NCI-H82 (cell line): ENCODE measurements at places on chromosomes 12 and 14.
A peak's percentile ranks its signal among the peaks of the same experiment; 100 is the strongest.

DNA sequence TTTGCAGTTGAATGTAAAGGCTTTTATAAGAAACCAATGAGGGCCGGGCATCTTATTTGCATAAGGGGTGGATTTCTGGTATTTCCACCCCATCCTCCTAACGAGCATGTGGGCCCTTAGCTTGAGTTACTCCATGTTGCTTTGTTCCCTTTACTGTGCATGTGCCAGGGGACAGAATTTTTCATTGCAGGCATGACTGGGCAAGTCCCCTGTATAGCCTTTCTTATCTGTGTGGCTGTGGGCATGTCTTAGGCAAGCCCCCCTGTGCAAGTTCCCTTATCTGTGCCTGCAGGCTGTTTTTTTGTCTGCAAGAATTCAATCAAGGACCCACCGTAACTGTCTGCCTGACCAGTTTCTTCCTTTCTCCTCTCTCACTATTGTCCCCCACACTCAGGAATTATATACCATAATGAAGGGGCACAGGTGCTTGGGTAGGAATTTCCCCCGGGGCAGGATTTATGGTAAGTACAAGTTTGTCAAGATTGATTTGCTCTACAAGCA lies 152.2 kb upstream of the CNOT2 start:
- no peak for DNase-seq

DNA sequence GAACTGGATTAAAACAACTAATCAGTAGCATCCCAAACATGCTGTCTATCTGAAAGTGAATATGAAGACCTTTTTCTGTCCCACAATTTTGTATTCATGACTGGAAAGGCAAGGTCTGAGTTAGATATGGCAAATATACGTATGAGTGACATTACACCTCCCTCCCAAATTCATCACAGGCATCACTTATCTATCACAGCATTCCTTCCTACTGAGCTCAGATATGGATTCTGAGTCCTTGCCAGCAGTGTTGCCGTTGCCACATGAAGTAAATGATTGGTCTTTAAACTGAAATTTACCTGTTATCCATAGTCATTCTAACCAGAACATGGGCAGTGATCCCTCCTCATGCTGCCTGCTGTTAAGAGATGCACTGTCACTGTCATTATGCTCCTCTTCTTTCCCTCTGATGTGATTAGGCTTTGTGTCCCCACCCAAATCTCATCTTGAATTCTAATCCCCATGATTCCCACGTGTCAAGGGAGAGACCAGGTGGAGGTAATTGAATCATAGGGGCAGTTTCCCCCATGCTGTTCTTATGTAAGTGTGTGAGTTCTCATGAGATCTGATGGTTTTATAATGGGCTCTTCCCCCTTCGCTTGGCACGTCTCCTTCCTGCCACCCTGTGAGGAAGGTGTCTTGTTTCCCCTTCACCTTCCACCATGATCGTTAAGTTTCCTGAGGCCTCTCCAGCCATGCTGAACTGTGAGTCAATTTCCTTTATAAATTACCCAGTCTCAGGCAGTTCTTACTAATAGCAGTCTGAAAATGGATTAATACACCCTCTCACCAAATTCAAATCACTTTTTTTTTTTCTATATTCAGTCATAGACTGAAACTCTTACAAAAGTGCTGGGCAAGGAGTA lies 288.4 kb downstream of the NUAK1 start:
- peak; percentile 79 for DNase-seq

DNA sequence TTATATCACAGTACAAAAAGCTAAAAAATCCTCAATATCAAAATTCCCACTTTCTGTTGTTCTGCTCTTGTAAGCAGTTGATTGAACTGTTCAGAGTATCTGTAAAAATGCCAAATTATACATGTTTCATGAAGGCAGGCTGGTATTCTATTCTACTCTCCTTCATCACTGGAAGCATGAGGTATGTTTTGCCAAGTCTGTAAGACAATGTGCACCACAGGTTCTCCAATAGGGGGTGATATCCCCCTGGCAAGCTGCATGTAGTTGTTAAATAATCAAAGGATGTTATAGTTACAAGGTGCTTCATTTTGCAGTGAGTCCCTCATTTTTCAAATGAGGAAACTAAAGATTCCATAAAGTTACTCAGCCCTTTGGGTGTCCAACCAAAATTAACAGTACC lies 15.1 kb upstream of the NEK9 start:
- DNase-seq = peak; percentile 22

DNA sequence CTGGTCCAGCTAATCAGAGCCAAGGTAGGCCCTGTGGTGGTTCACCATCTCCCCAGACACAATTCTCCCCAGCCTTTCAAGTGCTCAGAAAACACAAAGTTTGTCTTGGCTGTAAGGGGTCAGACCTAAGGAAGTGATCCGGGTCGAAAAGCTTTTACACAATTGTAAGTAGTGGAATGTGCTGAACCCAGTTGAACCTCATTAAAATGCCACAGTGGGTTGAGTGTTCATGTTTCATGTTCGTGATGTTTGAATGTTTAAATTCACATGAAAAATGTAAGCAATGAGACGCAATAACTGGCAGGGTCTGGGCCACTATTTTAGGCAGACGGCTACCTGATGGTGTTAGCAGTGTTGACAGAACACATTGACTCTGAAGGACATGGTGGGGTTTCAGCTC lies 60.9 kb upstream of the JDP2 start:
- no peak for DNase-seq

DNA sequence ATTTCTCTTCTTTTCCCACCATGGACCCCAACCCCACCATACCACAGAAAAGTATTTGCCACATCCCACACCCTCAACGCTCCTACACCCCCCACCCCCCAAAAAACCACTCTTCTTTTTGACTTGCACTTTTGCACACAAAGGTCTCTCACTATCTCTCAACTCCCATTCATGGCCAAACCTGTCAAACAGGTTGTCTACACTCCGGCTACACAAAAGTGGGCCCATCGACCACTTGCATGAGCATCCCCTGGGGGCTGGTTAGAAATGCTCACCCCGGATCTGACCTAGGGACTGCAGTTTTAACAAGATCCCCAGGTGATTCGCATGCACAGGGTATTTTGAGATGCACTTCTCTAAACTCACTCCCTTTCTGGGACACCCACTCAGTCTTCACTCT lies 248.2 kb downstream of the DPF3 start:
- DNase-seq = no peak

DNA sequence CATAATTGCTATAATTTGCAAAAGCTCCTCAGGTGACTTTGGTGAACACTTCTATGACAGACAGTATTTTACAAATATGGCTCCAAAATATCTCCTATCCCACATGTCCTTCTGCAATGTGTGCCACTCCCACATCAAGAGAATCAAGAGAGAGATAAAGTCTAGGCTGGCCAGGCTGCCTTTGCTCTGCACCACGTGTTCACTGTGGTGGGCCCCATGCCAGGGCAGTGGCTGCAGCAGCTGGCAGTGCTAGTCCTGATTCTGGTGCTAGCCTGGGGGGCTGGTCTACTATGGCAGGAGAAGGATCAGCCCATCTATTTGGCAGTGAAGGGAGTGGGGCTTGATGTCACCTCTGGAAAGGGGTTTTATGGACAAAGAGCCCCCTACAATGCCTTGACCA lies 86.3 kb downstream of the DRAM1 start:
- DNase-seq = no peak

- no peak for DNase-seq
Observed at GRCh38 chr12:2895051-2895451, 4.4 kb downstream of the TULP3 start.

GRCh38 chr12:100151769-100152168 lies 9.1 kb upstream of the BLTP3B start:
- DNase-seq = no peak

- DNase-seq = no peak
Observed at GRCh38 chr12:50988051-50988450, 35.7 kb downstream of the HIGD1C start.

GRCh38 chr12:21907948-21908837 lies 33.0 kb downstream of the ABCC9 start:
- no peak for DNase-seq

DNA sequence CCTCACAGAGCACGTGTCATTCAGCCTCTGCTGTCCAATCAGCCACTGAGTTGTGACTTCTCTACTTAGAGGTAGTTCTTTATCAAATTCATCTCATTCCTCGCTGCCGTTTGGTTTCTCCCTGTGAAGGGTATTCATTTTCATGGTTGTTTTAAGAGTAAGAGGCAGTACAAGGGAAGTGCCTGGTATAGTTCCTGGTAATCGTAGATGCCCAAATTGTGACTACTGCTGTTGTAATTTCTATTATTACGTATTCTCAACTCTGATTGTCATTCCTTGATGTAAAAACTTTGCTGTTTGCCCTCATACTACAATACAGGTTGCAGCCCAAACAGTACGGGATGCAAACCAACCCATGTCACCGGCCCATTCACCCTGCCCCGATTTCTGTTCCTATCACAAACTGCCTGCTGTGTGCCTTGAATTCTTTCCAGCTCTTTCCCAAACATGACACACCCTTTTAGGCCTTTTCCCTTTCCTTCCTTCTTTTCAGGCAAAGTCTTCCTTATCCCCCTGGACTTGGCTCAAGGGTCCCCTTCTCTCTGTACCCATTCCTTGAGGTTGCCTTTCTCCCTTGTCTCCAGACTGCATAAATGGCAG lies 93.0 kb downstream of the SLC25A47 start:
- DNase-seq = no peak

GRCh38 chr14:35051796-35052195 lies 5.7 kb downstream of the FAM177A1 start:
- DNase-seq = no peak

GRCh38 chr12:124094733-124095132 lies 121.7 kb downstream of the ZNF664 start:
- DNase-seq = no peak

- DNase-seq = no peak
Observed at GRCh38 chr12:70482764-70483163, 116.7 kb downstream of the KCNMB4 start.

DNA sequence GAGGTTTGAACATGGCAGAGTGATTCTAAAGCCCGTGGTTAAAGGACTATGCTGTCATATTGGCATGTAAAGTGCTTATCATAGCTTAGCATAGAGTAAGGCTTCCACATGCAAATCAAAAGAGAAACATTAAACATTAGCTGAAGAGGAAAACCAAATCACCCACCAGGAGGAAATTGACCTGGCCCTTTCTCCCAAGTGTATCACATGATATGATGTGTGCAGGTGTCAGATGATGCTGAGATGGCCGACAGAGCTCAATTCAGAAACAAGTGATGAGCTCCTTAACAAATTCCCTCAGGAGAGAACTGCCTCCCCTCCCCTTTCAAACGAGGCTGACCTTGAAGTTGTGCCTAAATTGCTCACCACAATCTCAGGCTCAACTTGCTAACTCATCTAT lies 217.1 kb upstream of the BTG1 start:
- DNase-seq = no peak

- DNase-seq = peak; percentile 24
Observed at GRCh38 chr12:76030341-76031080, 1.1 kb downstream of the PHLDA1 start.

- no peak for DNase-seq
Observed at GRCh38 chr12:92905258-92905810, 23.8 kb downstream of the EEA1 start.

DNA sequence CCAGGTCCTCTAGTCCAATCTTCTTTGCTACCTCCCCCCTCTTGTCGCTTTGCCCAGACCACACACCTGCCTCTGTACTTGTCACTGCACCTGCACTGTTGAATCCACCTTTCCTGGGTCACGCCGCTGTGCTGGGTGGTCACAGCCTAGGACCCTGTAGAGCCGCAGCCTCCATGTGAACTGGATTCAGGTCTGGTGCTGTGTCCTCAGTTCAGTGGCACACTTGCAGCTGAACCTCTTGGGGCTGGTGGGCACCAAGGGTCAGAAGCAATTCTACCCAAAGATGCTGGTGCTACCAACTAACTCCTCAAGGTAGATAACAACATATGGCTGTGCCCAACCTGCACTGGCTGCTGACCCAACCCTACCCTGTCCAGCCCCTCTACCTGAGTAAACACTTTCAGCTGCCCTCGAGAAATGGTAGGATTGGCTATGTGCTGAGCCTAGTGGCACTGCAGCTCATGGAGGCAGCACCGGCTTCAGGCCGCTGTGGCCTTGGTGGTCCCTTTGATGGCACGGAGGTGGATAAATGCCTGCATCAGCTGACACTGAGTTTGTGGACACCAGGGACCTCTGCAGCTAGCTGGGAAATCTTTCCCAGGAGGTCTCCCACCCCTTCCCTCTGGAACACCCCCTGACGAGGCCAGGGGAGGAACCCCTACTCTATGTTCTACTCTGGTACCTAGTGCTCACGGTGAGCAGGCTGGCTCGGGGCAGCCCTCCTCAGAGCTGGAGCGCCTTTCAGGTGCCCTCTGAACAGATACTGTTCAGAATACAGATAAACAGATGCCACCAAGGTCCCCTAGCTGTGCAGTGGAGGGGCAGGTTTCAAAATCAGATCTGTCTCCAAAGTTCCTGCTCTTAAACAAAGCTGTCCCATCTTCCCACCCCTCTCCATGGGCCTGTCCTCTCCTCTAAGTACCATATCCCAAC lies 14.3 kb downstream of the AGAP2 start:
- no peak for DNase-seq

- peak; percentile 79 for DNase-seq
Observed at GRCh38 chr12:13179211-13180074, 17.1 kb upstream of the EMP1 start.

- DNase-seq = no peak
Observed at GRCh38 chr12:113322343-113322742, 12.6 kb downstream of the SLC8B1 start.

DNA sequence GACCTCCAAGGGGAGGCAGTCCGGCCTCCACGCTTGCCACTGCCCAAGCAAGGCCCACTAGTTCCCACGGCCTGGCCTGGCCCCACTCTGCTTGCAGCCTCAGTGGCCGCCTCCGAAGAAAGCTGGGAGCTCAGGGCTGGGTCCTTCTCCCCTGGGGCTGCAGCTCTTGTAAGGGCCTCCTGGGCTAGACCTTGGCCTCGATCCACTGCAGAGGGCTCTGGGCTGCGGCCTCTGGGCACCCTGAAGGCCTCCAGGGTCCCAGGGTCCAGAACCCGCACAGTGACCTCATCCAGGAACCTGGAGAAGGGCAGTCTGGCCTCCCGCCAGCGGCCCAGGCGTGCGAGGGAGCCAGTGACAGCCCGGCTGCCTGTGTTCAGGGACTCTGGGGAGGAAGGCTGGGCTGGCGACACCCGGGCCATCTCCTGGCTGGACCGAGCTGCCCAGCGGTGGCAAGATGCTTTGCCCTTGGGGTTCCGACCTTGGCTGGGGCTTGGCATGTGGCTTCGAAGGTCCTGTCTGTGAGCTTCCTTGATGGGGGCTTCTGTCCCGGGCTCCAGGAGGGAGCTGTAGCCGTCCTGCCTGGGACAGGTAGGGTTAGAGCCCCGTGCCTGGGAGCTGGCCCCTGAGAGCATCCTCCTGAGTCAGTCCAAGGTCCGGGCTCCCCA lies 9.8 kb downstream of the BEGAIN start:
- no peak for DNase-seq
